H7 (cell line): ENCODE measurements at places on chromosomes 12 and 14. TPM values are rescaled to one million over a fixed set of nuclear protein-coding genes. Genes with fewer than 3 reads are reported as not detected.

DNA sequence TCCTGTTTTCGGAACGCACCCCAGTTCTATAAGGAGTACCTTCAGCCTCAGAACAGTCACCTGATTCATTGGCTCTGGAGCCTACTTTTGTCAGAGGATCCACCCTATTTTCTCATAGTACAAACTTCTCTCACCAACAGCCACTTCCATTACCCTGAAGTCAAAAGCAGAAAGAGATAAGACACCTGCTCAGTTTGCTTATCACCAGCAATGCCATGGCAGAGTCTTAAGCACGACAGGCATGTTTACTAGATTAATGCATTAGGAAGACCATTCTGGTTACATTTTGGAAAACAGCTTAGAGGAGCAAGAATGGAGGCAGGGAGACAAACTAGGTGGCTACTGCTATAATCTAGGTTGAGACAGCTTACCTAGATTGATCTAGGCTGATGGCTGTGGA, 67.7 kb downstream of the GXYLT1 start:
- DNase-seq = no peak

- DNase-seq = no peak
Measured at GRCh38 chr12:12663644-12664294, 32.2 kb downstream of the GPR19 start.

DNA sequence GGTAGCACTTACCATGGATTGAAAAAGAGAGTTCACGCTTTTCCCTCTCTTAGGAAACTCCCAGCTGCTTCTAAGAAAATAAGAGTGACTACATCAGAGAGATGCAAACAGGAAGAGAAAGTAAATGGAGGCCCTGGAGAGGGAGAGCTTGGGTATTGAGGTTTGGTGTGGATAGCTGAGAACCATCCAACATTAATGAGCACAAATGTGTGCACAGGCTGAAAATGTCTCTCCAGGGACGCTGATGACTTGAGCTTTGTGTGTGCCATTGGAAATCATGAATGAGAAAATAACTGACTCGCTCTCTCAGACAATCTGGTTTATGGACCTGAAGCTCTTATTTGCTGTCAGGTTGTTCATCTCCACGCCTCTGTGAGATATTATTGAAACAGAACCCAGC, 318.8 kb downstream of the NRXN3 start:
- DNase-seq = no peak

DNA sequence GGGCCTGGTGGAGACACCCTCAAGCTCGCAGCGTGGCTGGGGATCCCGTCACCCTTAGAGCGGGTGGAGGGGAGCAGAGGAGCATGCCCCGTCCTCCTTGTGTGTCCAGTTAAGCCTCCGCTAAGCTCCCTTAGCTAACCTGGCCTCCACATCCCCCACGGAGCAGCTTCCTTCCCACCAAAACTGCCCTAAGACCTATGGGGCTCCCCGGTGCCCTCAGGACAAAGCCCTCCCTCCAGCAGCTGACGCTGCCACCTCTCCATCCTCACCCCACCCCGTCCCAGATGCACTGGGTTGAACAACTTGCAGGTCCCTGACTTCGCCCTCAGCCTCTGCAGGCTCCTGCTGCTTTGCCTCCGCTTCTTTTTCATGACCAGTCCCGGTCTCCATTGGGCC, 4.0 kb downstream of the AHNAK2 start:
- DNase-seq = no peak

DNA sequence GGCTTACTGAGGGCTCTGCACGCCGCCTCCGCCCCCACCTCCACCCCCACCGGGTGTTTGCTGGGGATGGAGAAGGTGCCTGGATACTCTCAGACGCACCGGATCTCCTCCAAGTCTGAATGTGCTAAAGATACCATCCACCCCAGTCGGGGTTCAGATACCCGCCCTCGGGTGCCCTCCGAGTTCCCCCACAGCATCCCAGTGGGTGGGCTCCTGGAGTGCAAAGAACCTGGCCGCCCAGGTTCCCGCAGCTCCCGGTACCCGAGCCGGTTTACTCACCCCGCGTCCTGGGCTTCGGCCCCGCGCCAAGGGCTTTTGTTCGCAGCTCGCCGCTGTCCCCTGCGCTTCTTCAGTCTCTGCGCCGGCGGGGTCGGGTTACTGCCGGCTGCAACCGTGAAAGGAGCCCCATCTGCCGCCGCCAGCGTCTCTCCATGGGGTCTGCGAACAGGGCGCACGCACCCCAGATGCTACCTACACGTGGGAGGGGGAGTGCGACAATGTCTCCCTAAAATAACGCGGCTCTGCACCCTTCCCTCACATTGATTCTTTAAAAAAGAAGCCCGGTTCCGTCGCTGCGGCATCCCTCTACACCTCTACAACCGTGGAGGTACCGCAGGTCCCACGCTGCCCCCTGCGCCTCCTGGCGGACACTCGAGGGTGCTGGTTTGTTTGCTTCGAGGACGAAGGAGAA, at the start of gene CCDC177:
TSS of gene CCDC177 (minus strand) at position 609 of the 691 bp plus-strand sequence. CDS start 1,249 bp downstream, outside the sequence.
- DNase-seq = peak; percentile 91

DNA sequence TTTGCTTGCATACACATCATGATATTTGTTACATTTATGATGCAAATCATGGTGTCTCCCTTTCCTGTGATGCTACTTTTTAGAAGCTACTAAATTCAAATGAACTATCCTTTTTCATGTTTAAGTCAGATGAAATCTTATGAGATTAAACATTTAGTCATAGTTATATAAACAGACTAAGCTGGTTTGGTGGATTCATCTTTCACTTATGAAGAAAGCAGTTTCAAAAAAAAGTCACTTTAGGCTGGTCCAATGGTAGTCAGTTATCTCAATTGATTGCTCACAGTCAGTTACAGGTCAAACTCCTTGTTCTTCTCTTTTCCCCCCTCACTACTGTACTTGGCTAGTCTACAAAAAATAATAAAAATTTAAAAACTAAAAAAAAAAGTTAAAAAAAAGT, 19.7 kb downstream of the SYCP3 start:
- no peak for DNase-seq

GRCh38 chr14:95510804-95511203, 5.6 kb downstream of the SYNE3 start:
- no peak for DNase-seq

GRCh38 chr12:77979597-77980250, 149.0 kb downstream of the NAV3 start:
- no peak for DNase-seq

DNA sequence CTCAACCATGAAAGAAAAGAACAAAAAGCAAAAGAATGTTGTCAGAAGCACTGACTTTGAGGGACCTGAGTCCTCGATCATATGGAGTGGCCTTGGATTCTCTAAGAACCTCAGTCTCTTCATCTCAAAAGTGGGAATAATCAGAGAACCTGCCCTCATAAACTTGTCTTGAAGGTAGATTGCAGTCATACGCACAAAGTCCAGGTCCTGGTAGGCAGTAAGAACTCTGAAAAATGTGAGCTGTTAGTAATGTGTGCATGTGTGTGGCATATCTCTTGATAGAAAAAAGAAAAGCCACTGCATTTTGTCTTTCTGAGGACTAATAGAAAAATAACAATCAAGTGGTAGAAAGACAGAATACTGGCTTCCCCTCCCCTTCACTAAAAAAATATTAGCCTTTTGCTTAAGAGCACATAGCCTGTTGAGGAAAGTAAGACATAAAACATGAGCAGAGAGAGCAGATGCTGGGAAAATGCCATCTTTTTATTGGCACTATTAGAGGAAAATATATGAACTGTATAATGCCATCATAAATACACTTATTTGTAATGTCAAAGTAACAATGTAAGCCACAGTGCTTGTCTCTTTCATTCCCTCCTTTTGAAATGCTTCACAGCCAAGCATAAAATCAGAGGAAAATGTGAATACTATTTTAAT, 205.1 kb upstream of the TBX3 start:
- no peak for DNase-seq

- peak; percentile 88 for DNase-seq
Measured at GRCh38 chr12:56020423-56021184, at the start of gene IKZF4. Gene IKZF4 (plus strand): TSS chr12:56021043. CDS start chr12:56021494, 451 bp downstream.

DNA sequence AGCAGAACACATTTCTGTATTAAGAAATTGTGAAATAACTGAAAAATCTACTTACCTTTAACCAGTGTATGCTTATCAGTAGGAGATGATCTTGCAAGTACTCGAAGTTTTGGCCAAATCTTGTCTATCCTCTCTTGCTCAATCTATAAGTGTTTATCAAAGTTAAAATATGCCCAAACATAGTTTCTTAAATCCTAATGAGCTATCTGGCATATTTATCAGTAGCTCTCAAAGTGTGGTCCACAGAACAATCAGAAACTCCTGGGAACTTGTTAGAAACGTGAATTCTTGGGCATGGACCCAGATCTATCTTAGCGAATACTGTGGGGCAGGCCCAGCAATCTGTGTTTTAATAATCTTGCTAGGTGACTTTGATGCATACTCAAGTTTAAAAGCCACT, 84.5 kb upstream of the POC1B start:
- DNase-seq = no peak

The LALBA gene
- not detected in 2 replicates for total RNA-seq

The OTX2 gene
- total RNA-seq = 85.8 and 148 TPM in 2 replicates

The ARF6 gene
- total RNA-seq = 38.6 and 40.4 TPM in 2 replicates

The RNASE1 gene
- total RNA-seq = 72.7 and 124 TPM in 2 replicates

The PELI2 gene
- 10.9 and 11.9 TPM in 2 replicates for total RNA-seq

The MANSC4 gene
- not detected in 2 replicates for total RNA-seq

The PPP4R3A gene
- total RNA-seq = 62.9 and 83.2 TPM in 2 replicates

The FOXG1 gene
- 0.04 and 0.14 TPM in 2 replicates for total RNA-seq
